NCI-H2081 treated with DMSO at 0.1 percent for 48 hours (cell line): ENCODE measurements at places on chromosomes 11 and 22.

- no peak for DNase-seq
Measured at GRCh38 chr11:67662142-67662834, 11.8 kb upstream of the ACY3 start.

DNA sequence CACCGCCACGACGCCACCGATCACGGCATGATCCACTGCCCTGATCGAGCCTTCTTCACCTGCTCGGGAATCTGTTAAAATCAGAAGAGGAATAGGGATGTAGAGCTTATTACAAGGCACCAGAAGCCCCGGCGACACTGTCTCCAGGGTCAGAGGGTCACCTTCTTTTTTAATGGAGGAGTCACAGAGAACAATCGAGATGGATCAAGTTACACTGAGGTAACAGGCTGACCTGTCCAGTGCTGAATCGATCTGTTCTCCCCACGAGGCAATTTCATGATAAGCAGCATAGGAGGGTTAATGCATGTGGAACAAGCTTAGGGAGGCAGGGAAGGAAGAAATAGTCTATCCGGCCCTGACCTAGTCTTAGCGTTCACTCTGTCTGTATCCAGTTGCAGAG is 325.5 kb downstream of the CADM1 start:
- DNase-seq, result no peak

DNA sequence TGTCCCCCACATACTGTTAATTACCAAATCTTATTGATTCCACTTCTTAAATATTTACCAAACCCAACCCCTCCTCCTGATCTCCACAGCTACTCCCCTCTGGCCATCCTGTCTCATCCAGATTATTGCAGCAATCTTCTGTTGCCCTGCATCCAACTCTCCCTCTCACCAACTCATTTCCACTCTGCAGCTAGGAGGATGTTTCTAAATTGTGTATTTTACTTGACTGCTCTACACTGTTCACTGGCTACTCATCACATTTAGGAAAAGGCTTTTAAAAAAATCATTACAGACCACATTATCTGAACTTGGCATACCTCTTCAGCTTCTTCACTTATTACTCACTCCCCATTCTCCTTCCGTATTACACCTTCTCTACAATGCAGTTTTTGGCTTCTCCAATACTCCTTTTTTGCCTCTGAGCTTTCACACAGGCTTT is 117.9 kb downstream of the ATG16L2 start:
- DNase-seq, result no peak

- no peak for DNase-seq
Measured at GRCh38 chr11:91871791-91872190, 352.8 kb upstream of the FAT3 start.

- DNase-seq, result no peak
Measured at GRCh38 chr11:70650075-70650909, 252.0 kb downstream of the CTTN start.

DNA sequence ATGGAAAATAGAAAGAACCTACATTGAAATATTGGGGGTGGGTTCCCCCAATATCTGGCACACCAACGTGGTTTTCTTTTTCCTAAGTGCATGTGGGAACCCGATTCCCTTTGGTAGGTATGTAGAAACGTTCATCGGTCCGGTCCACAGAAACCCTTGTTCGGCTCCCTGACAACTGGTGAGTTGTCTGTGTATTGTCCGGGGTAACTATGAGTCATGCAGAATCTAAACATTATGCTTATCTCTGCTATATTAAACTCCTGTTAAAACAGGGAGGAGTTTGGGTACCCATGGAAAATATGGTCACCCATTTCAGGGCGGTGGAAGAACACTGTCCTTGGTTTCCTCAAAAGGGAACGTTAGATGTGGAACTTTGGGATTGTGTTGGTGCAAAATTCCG is 25.1 kb upstream of the ALDH3B2 start:
- DNase-seq, result no peak

GRCh38 chr11:103959279-103959942 is 77.0 kb upstream of the DDI1 start:
- no peak for DNase-seq

DNA sequence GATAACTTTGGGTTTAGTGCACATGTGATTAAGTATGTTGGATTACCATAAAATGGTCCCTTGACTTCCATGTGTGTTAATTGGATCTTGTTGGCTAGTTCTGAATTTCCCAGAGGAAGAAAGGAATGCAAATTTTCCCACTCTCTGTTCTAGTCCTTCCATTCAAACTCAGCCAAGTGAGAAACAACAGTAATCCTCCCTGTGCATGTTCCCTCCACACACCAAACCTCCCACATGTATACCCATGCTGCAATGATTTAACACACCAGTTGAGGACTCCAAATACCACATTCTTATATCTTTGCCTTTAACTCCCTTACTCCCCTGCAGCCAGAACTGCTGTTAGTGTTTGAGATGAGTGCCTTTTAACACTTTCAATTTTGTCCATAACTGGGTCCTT is 1158.9 kb downstream of the DLG2 start:
- DNase-seq, result no peak

- no peak for DNase-seq
Measured at GRCh38 chr11:123200264-123200663, 5.2 kb upstream of the CLMP start.

GRCh38 chr11:95483339-95483738 is 252.3 kb upstream of the SESN3 start:
- no peak for DNase-seq

- DNase-seq, result no peak
Measured at GRCh38 chr11:121236115-121237001, 56.2 kb upstream of the SC5D start.

DNA sequence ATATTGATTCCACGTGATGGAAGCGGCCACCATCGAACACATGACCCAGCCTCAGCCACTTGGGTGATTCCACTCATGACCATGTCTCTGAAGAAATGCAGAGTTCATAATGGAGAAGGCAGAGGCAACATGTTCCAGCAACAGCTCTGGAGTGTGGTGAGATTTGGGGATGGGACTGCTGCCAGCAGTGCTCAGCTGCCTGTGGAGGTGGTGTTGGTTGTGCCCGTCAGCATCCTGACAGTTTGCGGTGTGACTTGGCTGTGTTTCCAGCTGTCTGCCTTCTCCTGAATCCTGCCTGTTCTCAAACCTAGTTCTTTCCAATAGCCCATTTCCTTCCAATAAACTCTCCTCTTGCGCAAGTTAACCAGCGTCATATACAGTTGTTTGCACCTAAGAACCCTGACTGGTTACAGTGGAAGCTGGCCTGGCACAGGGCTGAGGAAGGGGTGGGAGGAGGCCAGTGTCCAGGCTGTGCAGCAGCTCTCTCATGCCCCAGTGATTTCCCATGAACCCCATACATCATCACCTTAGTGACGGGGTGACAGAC is 22.0 kb upstream of the OR8B8 start:
- DNase-seq, result no peak

- DNase-seq, result no peak
Measured at GRCh38 chr11:123532131-123532530, 102.1 kb downstream of the GRAMD1B start.

- no peak for DNase-seq
Measured at GRCh38 chr22:39522567-39523300, 2.4 kb downstream of the ATF4 start.

DNA sequence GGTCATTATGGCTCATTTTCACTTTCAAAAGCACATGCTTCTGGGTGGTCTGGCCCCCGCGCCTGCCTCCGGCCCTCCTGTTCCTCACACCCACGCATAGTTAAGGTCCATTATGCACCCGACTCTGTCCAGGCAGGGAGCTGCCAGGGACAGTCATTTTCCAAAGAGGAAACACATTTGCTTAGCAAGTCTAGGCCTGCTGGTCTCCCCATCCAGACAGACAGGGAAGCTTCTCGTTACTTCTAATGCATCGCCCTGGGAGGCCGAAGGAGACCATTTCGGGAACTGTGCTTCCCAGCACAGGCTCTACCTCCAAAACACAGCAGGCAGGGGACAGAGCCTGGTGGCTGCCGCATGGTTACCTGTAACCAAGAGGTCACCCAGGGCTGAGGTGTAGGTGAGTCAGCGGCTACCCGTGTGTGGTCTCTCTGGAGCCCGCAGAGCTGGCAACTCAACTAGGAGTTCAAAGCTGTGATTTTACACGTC is 87.1 kb upstream of the SHANK2 start:
- no peak for DNase-seq

- no peak for DNase-seq
Measured at GRCh38 chr11:94800414-94800813, 32.3 kb downstream of the AMOTL1 start.

DNA sequence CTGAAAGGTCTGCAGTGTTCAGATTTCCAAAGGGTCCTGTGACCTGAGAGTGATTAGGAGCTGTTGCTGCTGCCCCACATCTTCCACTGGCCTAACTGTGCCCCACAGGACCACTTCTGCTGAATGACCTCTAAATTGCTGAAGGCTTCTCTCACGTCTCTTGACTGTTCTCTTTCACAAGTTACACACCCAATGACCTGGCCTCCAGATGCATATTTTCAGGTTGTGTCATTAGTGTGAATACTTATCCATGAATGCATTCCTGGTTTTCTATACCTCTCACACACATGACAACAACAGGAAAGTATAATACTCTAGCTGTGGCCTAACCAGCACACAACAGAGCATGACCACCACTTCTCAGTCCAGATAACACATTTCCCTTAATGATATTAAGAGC is 15.4 kb downstream of the PRR14L start:
- no peak for DNase-seq

GRCh38 chr11:15830741-15831428 is 525.5 kb downstream of the SOX6 start:
- DNase-seq, result no peak

- no peak for DNase-seq
Measured at GRCh38 chr11:73958521-73959141, 7.8 kb downstream of the DNAJB13 start.

DNA sequence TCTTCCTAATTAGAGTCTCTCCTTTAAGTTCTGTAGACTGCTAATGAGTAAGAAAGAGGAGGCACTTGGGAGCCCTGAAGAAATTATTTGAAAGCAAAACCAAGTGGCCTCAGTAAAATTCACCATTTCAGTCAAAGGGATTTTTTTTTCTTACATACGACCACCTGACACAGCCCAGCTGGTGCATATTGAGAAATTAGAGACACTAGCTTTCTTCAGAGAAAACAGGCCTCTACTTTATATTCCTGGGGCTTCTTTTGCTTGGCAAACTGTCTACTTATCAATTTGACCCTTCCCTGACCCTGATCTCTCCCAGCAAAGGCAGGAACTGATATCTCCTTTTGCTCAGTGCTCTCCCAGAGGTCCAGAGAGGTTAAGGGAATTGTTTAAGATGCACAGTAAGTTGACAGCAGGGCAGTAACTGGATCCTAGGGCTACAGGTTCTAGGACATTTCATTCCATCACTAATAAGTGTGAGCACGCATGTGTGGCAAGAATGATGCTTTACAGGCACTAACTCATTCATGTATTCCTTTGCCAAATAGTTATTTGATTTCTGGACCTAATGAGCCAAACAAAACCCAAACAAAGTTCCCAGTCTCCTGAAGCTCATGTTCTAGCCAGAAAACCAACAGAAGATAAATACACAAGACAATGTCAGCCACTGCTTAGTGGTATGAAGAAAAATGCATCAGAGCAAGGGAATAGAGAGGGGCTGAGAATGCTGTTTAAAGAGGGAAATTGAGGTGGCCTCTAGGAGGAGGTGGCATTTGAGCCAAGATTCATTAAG is 467.6 kb downstream of the SOX6 start:
- DNase-seq, result no peak

DNA sequence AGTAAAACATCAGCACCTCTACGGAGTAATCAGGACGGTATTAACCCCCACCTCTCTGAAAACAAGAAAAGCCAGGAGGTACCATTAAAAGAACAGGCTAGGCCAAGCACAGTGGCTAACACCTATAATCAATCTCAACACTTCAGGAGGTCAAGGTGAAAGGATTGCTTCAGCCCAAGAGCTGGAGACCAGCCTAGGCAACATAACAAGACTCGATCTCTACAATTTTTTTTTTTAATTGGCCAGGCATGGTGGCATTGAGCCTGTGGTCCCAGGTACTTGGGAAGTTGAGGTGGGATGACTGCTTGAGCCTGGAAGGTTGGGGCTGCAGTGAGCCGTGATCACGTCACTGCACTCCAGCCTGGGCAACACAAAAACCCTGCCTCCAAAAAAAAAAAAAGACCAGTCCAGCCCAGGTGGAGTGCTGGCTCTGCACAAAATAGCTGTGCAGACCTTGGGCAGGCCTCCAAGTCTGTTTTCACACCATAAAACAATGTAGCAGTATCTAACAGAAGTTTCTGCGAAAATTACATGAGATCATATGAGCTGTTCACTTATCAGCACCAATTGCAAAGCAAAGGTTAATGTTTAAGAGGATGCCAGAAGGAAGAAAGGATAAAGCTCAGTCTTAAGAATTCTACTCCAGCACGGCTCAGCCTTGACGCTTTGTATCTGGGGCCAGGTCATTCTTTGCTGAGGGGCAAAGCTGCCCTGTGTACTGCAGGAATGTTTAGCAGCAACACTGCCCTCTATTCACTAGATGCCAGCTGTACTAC is 14.8 kb downstream of the CHKA start:
- DNase-seq, result no peak

GRCh38 chr11:26953770-26954392 is 40.0 kb upstream of the FIBIN start:
- DNase-seq, result no peak

DNA sequence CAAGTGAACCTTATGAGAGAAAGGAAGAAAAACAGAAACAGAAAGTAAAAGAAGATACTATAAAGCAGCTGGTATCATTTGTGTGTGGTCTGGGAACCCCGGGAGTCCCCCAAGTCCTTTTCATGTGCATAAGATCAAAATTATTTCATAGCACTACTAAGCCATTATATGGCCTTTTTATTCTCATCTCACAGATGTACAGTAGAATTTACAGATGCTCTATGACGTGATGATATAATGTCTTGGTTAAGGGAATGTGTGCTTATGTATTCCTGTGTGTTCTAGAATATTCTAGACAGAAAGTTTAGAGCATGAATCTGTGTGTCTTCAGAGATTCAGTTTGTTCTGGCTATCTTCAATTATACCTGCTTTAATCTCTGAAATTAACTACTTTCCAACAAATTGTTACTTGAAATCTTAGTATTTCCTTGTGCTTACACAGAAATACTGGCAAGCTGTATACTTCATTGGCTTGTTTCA is 8.6 kb upstream of the TPP1 start:
- no peak for DNase-seq

GRCh38 chr11:68014157-68014946 is 4.2 kb downstream of the ALDH3B1 start:
- no peak for DNase-seq

DNA sequence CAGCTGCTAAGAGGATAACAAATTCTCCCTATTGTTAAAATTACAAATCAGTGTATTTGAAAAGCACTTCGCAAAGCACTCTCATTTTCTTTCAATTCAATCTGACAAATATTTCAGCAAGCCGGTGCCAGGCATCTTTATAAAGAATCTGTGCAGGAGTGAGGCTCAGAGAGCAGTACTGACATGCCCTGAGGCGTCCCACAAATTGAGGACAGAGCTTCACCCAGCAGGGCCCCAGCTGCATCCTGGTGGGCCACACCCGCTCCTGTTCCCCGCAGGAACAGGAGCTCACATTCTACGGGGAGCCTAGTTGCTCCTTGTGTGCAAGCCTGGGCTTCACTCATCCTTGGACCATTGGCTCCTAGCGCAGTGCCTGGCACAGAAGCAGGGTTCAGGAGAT is 60.9 kb upstream of the EIF3D start:
- DNase-seq, result no peak
